ENCODE measurements at places on chromosomes 16 and 17.

GRCh38 chr17:51745993-51746392 is 412.5 kb downstream of the CA10 start:
- no peak for DNase-seq

- no peak for DNase-seq
Observed at GRCh38 chr16:88617268-88618031, 20.9 kb upstream of the IL17C start.

DNA sequence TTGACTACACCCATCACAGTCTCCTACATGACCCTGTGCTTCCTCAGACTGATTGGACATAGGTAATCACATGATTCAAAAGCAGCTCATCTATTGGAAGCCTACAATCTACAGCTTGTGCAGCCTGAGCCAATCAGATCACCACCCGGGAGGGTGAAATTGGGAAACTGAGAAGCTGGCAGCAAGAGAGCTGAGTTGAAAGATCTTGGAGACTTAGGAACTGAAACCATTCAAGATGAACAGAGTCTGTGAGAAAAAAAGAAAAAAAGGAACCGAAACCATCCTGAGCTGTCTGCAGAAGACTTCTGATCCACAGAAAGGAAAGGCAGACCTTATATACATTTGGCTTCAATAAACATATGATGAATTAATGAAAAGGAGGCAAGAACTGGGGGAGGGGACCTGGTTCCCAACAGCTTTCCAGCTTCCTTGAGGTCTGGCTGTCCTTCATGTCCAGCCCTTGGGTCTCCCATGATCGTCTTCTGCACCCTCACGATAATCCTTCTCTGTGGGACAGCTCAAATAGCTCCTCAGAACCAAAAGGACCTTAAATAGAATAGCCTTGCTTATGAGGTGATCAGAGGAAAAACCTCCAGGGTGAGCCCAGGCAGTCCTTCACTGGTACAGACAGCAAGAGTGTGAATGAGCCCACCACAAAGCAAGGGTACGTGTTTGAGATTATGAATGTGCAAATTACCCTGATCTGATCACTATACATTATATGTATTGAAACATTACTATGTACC is 32.6 kb downstream of the PLXDC1 start:
- no peak for DNase-seq

DNA sequence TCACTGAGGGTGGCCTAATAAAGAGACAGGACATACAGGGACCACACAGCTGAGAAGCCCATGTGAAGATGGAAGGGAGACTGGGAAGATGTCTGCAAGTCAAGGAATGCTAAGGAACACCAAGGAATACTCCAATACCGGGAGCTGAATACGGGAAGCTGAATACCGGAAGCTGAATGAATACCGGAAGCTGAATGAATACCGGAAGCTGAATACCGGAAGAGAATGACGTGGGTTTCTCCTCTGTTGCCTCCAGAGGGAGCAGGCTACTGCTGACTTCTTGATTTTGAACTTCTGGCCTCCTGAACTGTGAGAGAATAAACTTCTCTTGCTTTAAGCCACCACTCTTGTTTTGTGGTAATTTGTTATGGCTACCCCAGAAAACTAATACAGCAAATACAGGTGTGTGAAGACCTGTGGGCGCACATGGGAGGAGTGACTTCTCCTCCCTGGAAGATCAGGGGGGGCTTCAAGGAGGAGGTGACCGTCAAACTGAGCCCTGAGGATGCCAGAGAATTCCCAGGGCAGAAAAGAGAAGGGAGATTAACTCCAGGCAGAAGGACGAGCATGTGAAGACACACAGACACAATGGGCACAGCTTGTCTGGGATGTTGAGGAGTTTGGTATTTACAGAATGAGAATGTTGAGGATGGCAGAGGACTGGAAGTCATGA is 259.9 kb downstream of the IRF8 start:
- no peak for DNase-seq

DNA sequence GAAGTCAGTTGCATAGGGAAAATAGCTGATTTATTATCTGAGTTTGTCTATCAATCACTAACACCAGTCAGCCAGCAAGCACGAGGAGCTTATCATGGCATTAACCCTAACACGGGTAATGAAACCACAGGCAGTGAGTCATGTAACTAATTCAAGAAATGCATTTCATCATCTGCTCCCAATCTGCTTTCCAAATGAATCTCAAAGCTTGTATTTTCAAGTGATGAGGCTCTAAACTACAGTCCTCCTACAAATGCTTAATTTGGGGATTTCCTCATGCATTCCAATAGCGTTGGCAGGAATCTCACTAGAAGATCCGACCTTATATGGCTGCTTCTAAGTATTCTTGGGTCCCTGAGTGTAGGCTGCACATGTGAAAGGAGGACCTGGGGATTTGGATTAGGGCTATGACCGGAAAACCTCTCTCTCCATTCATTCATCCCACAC is 118.4 kb upstream of the HSBP1 start:
- DNase-seq, result no peak

DNA sequence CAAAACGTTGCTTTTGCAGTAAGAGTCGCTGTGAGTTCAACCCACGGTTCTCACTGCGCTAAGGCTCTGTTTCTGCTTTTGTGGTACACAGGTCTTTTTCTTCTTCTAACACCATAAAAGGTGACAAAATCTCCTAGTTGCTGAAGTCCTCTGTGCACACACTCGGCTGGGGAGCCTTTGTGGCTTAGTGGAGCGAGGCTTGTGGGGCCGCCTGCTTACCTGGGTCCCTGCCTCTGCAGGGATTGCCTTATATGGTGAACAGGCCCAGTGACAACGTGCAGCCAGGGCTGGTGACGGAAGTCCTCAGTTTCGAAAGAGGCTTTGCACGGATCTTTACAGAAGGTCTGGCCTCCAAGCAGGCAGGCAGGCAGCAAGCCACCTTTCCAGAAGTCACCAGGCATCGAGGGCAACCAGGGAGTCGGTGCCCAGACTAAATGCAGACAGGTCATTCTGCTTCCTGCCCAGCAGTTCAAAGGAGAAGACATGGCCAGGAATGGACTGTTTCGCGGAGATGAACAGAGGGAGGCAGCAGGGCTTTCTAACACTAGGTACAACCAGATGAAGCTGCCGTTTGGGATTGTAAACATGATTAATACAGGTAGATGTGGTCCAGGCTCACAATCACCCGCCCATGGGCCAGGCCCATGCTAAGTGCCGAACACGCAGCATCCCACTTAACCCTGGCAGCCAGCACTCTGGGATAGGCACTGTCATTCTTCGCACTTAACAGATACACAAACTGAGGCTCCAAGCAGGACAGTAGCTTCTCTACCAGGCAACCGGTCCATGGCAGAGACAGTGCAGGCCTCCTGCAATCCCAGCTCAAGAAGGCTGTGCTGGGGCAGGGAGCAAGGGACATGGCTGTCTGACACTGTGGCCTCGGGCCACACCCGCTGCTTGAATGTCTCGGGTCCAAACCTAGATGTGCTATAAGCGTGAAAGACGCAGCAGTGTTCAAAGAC is 10.7 kb upstream of the MEAK7 start:
- DNase-seq, result no peak

GRCh38 chr17:40372031-40372430 is 7.5 kb upstream of the GJD3 start:
- DNase-seq, result no peak

DNA sequence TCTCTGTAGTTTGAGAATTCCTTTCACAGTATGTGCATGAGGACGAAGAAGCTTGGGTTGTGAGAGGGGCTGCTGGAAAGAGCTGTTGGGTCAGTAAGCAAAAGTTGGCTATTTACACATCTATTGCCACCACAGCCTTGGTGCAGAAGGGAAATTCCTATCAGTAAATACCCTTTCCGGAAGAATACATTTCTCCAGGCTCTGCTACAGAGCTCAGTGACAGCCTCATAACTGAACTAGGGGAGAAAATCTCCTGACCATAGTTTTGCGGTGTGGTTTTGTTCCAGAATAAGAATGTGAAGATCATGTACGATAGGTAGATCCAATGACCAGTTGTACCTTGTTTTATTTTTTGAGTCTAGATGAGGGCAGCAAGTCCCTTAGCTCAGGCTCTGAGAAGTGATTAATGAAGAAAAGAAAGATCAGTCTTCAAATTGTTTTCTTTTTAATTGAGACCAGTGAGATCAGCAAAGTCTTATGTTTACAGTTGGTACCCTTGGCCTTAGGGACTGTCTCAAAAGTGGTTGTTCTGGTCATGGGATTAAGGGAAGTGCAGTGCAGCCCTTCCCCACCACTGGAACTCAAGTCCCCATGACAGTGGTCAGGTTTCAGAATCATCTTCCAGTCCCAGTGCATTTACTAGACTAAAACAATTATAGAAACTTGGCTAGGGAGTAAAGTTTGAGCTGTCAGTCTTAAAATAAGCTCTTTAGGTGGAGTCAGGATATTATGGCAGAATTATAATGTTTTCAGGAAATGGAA is 123.5 kb downstream of the PHKB start:
- DNase-seq, result no peak

GRCh38 chr17:81593105-81593871 is 41.1 kb upstream of the FAAP100 start:
- no peak for DNase-seq
